EH (cell line): ENCODE measurements at places on chromosomes 6 and 20.

- DNase-seq = peak; percentile 13
Measured at GRCh38 chr6:99002831-99003230, 55.1 kb upstream of the FBXL4 start.

GRCh38 chr6:123804014-123804786, 535 bp downstream of the NKAIN2 start:
- no peak for DNase-seq

GRCh38 chr6:39268721-39269120, 39.4 kb upstream of the KCNK5 start:
- no peak for DNase-seq

DNA sequence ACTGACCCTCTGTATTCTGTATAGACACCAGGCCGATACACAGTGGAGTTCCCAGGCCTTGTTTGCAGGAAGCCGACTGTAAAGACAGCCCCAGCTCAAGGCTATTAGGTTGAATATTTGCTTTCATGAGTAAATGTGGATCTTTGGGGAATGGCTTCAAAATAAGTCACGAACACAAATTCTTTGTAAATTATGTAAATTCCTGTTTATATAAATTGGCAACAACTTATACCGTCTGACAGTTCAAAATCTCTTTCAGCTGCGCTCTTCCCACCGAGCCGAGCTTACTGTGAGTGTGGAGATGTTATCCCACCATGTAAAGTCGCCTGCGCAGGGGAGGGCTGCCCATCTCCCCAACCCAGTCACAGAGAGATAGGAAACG, 24.7 kb downstream of the EDN3 start:
- DNase-seq = no peak

- peak; percentile 11 for DNase-seq
Measured at GRCh38 chr6:132648356-132648755, 10.6 kb downstream of the TAAR1 start.

GRCh38 chr6:103011605-103012004, 1618.1 kb downstream of the GRIK2 start:
- DNase-seq = no peak

GRCh38 chr6:13395272-13396237, 67.2 kb upstream of the TBC1D7 start:
- peak; percentile 74 for DNase-seq

DNA sequence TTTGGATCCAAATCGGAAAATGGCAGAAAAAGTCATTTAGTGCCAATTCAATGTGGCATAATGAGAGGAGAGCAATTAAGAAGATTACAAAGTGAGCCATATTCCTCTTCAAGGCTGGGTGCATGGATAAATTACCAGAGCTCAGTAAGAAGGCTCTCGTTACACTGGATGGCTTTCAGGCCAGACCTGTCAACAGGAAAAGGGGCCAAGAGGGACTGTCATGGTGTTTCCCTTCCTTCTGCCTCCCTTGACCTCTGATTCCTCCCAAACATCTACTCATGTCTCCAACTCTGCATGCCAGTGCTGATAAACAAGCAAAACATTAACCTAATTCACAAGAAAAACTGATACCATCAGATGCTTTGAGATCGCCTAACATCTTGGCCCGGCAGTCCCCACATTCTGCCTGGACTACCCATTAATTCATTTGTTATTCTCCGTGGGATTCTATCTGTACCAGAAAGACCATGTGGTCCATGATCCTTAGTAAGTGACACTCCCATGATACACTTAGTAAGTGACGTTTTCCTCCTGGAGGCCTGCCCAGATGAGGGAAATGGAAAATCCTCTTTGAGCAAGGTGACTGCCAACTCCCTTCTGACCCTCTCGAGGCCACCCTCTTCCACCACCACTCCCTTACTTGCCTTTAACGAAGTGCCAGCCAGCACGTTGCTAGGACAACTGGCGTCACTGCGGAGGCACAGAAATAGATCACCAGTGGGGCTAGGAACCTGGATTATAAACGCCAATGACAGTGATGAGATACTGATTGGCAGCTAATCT, 239.2 kb downstream of the GMPR start:
- no peak for DNase-seq

DNA sequence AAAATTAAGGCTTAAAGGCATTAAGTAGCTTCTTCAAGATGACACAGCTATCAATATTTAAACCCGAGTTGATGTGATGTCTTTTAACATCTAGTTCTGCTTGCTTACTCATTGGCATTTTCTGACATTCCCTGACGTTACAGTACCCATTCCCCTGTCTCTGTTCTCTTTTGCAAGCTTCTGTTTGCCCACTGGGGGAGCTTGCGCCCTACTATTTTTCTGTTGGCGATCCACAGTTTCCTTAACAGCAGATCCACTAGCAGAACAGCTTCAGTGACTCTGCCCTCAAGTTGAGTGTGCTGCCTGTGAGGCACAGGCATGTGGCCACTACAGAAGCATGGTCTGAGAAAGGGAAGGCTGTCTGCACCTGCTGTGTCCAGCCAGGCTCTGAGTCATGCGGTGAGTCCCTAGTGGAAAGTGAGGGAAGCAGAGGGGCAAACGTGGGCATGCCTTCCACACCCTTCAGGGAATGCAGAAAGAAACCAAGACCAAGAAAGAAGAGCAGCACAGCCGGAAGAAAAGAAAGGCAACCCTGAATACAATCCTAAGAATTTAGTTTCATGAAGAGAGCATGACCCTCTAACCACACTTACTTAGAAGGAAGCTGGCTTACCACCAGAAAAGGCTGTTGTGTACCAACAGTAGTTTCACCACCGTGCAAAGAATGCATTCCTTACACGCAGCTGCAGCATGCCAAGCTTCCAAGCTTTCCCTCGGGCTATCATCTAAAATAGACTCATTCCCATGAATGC, 97.7 kb upstream of the VGLL2 start:
- peak; percentile 76 for DNase-seq

- DNase-seq = peak; percentile 67
Measured at GRCh38 chr6:29705389-29706231, 17.6 kb upstream of the HLA-F start.

GRCh38 chr20:21702553-21703470, 2.7 kb upstream of the PAX1 start:
- no peak for DNase-seq

DNA sequence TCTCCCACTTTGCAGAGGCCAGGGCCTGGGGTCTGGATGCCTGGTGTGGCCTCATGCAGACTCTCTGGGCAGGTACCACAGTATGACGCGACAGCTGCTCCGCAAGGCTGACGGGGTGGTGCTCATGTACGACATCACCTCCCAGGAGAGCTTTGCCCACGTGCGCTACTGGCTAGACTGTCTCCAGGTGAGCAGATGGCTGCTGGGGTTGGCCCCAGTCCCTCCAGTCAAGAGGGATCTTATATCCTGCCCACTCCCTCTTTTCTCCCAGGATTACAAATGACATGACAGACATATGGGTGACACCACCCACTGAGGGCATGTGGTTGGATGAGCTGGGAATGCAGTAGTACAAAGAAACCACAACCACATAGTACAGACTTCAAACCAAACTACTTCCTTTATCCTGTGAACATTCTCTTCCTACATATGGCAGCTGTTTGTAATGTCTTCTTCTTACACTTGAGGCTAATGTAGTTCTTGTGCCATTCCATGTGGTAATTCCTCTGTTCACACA, 29.9 kb downstream of the RAB44 start:
- DNase-seq = peak; percentile 54

GRCh38 chr6:139927236-139927635, 552.8 kb upstream of the CITED2 start:
- DNase-seq = peak; percentile 64

GRCh38 chr20:48680650-48681049, 147.1 kb downstream of the PREX1 start:
- DNase-seq = no peak

- no peak for DNase-seq
Measured at GRCh38 chr6:169785566-169785965, 34.1 kb downstream of the ERMARD start.

- DNase-seq = no peak
Measured at GRCh38 chr6:35508542-35508941, 4.2 kb downstream of the TULP1 start.

GRCh38 chr6:156392648-156393047, 384.5 kb upstream of the ARID1B start:
- no peak for DNase-seq

DNA sequence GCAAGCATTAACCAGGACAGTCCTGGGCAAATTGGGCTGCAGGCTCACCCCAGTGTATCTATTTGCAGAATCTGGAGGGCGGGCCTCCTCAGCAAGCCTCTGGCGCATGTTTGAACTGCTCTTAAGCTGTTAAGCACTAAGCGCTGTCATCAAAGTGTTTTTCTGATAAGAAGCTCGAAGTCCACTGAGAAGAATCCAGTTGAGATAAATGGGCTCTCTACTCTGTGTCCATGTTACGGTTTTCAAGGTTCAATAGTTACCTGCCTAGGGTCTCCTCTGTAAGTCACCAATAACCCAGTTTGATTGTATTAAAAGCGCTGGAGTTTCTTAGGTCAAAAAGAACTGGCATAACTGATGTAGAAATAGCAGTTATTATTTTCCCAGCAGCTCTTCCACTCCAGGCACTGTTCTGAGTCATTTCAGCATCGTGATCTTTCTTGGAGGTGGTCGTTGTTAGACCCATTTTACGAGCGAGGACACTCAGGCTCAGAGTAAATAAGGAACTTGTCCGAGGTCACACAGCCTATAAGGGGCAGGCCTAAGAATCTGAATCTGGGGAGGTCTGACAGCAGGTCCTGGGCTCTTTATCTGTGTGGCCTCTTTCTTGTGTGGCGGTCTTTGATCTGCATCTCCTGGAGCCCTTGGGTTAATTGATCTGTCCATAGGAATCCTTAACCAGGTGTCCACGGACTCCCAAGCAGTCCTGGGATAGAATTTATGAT, 207.4 kb upstream of the ZNF217 start:
- no peak for DNase-seq

GRCh38 chr20:16526433-16527380, 46.5 kb downstream of the KIF16B start:
- no peak for DNase-seq

GRCh38 chr6:35491558-35492257, 5.2 kb downstream of the TEAD3 start:
- DNase-seq = no peak

GRCh38 chr6:137214931-137215330, 4.3 kb downstream of the IFNGR1 start:
- peak; percentile 25 for DNase-seq

- peak; percentile 33 for DNase-seq
Measured at GRCh38 chr6:148451690-148452089, 109.1 kb downstream of the SASH1 start.

GRCh38 chr6:107546691-107547450, 57.0 kb downstream of the SOBP start:
- no peak for DNase-seq

DNA sequence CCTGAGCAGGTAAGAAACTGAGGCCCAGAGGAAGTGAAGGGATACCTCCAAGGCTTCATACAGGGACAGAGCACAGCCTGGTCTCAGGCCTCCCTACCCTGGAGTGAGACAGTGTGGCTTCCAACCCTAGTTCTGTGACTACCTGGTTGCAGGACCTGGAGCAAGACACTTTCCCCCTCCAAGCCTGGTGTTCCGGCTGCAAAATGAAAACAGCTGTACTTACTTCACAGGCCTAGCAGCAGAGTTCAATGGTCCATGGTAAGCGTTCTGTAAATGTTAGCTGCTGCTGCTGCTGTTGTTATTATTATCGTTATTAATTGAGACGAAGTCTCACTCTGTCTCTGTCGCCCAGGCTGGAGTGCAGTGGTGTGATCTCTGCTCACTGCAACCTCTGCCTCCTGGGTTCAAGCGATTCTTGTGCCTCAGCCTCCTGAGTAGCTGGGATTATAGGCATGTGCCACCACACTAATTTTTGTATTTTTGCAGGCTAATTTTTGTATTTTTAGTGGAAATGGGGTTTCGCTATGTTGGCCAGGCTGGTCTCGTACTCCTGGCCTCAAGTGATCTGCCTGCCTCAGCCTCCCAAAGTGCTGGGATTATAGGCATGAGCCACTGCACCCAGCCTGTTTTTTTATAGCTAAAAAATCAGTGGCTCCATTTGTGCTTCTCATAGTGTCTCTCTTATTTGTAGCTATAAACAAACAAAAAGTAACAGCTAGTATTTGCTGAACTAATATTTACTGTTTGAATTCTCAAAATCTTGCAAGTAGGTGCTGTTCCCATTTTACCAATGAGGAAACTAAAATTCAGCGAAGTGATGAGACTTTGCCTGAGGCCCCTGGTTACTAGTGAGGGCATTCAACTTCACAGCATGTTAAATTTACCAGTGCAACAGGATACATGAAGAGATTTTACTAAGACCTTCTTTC, 41.9 kb downstream of the COX4I2 start:
- no peak for DNase-seq

- no peak for DNase-seq
Measured at GRCh38 chr6:108904741-108905140, 56.5 kb downstream of the ARMC2 start.

- no peak for DNase-seq
Measured at GRCh38 chr20:50582591-50583234, 72.5 kb downstream of the PTPN1 start.

- DNase-seq = no peak
Measured at GRCh38 chr20:53981752-53982437, 88.5 kb downstream of the BCAS1 start.

DNA sequence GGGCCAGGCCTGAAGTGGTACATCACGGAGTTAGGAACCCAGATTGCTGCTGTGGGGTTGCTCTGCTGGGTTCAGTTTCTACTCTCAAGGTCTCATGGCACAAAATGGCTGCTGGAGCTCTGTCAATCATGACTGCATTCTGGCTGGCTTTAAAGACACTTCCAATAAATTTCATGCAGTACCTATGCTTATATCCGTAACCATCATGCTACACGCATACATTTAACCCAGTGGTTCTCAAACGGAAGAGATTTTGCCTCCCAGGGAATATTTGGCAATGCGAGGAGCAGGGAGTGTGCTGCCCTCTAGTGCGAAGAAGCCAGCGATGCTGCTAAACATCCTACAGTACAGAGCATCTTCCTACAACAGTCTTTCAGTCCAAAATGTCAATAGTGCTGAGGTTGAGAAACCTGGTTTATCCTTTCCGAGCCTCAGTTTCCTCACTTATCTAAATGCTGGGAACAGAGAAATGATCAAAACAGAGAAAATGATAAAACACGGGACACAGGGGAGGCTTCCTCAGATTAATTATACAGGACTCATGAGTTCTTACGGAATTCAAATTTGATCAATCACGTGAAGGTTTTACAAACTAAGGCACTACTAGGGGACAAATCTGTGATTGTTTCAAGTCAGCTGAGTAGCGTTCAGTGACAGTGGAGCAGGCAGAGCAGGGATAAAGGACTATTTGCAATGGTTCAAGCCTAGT, 9.6 kb upstream of the SLC2A10 start:
- DNase-seq = peak; percentile 57

GRCh38 chr6:124432620-124433019, 529.6 kb upstream of the RNF217 start:
- DNase-seq = no peak

GRCh38 chr6:157381631-157382621, 936 bp downstream of the ZDHHC14 start:
- DNase-seq = peak; percentile 67
